ENCODE measurements at places on chromosomes 6 and 20.

GRCh38 chr20:9439806-9440205 is 74.6 kb upstream of the LAMP5 start:
- no peak for DNase-seq

DNA sequence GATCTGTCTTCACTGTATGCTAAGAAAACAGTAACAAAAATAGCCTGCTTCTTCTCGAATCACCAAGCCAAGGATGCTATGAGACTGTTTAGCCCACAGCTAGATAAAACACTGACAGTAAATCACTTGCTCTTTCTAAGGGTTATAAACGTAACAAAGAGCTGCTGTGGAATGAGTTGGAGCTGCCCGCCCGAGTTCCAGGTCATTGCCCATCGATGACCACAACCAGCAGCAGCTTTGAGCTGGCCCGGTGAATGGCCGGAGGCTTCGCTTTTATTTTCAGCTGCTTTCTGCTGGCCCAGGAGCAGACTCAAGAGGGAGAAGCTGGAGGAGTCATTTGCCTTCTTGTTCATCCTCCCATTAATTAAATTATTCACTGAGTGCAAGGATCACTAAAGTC is 82.2 kb upstream of the CDH4 start:
- DNase-seq = no peak

DNA sequence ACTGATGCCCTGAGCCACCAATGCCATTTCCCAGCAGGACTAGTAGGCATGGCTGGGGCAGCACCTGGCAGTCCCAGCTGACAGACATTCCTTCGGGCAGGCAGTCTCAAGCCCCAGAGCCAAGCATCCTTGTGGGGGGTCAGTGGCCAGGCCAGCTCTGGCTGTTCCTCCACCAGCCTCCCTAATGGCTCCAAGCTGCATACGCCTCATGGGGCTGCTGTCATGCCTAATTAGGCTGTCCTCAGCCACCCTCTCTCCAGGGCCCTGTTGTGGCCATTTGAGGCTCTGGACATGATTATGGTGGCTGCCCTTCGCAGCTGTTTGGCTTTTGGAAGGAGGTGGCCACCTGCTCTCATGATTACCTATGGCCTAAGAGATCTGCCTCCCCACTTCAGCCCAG is 79.4 kb downstream of the DLGAP4 start:
- no peak for DNase-seq

- no peak for DNase-seq
These were observed 58.8 kb upstream of the TAGAP start for GRCh38 chr6:159103396-159104162.

DNA sequence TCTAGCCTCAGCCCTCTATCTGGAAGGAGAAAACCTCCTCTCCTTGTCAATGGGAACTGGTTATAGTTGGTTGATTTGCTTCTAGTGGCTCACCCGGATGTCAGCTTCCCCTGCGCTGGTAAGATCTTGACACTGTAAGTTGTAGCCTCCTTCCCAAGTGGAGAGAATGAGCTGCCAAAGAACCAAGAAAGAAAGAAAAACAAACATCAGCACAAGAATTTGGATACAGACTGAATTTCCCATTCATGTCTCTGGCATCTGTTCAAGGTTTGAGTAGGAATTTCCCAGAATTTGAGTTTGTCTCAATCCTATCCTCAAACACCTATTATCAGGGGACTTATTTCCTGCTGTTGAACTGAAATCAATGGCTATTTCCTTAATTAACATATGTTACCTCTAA is 44.1 kb downstream of the ELOVL2 start:
- no peak for DNase-seq

Measured in activated T-cell treated with anti-CD3 and anti-CD28 coated beads for 1 hour (primary cell).